ENCODE measurements at places on chromosomes 16 and 17. TPM values are rescaled to one million over a fixed set of nuclear protein-coding genes. Genes with fewer than 3 reads are reported as not detected.

DNA sequence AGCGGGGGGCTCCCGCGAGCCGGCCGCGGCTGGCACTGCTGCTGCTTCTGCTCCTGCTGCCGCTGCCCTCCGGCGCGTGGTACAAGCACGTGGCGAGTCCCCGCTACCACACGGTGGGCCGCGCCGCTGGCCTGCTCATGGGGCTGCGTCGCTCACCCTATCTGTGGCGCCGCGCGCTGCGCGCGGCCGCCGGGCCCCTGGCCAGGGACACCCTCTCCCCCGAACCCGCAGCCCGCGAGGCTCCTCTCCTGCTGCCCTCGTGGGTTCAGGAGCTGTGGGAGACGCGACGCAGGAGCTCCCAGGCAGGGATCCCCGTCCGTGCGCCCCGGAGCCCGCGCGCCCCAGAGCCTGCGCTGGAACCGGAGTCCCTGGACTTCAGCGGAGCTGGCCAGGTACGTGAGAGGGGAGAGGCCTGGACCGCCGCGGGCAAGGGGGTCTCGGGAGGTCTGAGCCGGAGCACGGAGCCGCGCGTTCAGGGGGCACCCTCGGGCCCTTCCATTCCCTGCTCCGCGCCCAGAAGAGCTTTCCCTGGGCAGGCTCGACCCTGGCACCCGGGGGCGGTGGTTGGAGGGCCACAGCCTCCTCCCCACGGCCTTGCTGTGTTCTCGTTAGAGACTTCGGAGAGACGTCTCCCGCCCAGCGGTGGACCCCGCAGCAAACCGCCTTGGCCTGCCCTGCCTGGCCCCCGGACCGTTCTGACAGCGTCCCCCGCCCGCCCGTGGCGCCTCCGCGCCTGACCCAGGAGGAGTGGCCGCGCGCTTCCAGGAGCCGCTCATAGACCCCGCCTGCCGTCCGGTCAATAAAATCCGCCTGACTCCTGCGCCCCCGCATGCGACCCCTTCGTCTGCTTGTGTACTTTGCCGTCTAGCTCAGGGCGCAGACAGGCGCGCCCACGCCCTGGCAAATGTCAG lies 591 bp downstream of the NPW start:
- H3K4me1 ChIP-seq: peaks cover 24% of the 10 kb centered on the region
- H3K27ac ChIP-seq: no peak overlapping the region
- no peak overlapping the region for H3K4me3 ChIP-seq

CCL8 gene
- total RNA-seq: not detected

CHD9NB gene
- 7.6 TPM for total RNA-seq

- H3K36me3 ChIP-seq: no peaks in the 10 kb centered on the region
- no peak overlapping the region for H3K4me3 ChIP-seq
- H3K27me3 ChIP-seq: no peaks in the 10 kb centered on the region
These were observed 142.5 kb downstream of the IRX3 start for GRCh38 chr16:54143934-54144571.

DNA sequence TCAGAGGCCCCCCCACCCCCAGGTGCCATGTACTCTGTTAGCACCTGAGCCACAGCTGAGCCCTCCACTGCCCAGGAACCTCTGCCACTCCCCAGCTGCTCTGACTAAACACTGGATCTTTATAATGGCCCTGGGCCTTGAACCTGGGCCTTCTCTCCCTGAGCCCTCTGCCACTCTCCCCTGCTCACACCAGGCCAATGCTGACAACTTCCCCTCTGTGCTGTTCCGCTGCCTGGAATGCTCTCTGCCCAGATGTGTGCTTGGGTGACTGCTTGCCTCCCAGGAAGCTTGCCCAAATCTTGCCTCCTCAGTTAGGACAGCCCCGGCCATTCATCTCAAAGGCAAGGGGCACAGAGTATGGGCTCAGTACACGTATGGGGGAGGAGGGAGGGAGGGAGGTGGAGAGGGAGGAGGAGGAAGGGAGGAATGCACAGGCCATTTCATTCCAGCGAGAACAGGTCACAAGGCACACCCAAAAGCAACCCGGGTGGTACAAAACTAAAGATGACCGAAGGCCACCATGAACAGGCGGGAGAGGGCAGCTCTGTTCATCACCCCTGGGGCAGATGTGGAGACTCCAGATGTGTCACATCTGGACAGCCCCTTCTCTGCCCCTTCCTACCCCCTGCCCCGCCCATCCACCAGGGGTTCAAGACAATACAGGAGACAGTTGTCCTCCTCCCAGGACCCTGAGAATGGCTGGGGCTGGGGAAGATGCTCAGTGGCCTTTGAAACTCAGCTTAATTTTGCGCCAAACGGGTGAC lies 15.3 kb upstream of the TNFRSF13B start:
- peak overlapping the region; percentile 64 for H3K27ac ChIP-seq
- no peak overlapping the region for H3K4me3 ChIP-seq
- no peak for DNase-seq
- H3K36me3 ChIP-seq: no peaks in the 10 kb centered on the region
- peaks cover 17% of the 10 kb centered on the region for H3K4me1 ChIP-seq

DNA sequence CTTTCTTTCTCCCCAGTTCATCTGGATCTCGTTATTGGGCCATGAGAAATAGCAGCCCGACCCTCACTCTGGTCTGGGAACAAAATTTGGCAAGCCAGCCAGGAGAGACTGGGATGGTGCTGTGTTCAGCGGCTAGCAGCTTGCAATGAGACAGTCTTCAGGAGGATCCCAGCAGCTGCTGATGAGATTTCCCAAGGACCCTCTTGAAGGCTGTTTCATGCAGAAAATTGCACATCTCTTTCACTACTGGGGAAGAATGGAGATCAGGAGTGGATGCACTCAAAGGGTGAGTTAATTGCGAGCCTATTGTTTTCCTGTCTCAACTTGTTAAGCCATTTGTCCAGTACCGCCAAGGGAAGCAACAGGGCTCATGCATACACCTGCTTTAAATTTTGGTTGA lies 5.5 kb upstream of the COIL start:
- peaks cover under 1% of the 10 kb centered on the region for H3K4me1 ChIP-seq
- no peak overlapping the region for H3K27ac ChIP-seq
- no peaks in the 10 kb centered on the region for H3K36me3 ChIP-seq
- no peak for DNase-seq

- H3K27ac ChIP-seq: peak overlapping the region; percentile 66
- no peaks in the 10 kb centered on the region for H3K27me3 ChIP-seq
- DNase-seq: peak; percentile 53
These were observed 11.9 kb upstream of the NSRP1 start for GRCh38 chr17:30104575-30105339.
